Mammary epithelial cell (primary cell): ENCODE measurements at places on chromosomes 11 and 22.
A peak's percentile ranks its signal among the peaks of the same experiment; 100 is the strongest.

- DNase-seq: peak; percentile 30
These were observed 13.6 kb downstream of the KCNJ5 start for GRCh38 chr11:128904656-128905344.

DNA sequence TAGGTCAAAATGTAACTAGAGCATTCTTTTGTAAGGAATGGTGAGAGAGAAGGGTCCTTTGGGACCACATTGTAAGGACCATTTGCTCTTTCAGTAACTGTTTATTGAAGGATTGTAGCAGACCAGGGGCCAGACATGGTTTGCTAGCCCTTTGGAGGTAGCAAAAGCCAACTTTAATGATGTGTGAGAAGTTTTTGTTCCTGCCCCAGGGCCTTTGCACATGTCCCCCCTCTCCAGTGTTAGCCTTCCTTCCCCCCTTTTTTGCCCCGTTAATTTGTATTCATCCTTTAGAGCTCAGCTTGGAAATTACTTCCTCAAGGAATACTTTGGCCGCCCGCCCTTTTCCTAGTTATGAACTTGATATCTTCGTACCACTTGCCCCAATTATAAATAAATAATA is 9.0 kb downstream of the LIMK2 start:
- no peak for DNase-seq

DNA sequence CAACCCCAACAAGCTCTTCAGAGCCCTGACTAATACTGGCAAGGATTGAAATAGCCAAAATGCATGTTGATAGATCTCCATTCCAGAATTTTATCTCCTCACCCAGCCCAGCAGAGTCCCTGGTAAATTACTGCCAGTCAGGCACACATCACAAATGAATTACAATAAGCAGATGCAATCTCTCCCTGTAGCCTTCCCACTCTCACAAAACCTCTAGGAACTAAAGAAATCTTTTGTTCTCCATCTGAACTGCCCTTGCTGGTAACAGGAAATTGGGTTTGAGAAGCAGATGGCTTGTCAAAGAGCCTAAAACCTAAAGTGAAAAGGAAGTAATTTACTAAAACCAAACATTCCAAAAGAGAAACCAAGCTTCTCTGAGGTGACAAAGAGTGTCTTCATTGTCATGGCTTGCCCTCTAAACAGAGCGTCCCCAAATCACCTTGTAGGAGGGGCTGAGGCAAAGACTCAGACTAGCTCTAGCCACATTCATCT is 59.5 kb downstream of the FAM168A start:
- no peak for DNase-seq

DNA sequence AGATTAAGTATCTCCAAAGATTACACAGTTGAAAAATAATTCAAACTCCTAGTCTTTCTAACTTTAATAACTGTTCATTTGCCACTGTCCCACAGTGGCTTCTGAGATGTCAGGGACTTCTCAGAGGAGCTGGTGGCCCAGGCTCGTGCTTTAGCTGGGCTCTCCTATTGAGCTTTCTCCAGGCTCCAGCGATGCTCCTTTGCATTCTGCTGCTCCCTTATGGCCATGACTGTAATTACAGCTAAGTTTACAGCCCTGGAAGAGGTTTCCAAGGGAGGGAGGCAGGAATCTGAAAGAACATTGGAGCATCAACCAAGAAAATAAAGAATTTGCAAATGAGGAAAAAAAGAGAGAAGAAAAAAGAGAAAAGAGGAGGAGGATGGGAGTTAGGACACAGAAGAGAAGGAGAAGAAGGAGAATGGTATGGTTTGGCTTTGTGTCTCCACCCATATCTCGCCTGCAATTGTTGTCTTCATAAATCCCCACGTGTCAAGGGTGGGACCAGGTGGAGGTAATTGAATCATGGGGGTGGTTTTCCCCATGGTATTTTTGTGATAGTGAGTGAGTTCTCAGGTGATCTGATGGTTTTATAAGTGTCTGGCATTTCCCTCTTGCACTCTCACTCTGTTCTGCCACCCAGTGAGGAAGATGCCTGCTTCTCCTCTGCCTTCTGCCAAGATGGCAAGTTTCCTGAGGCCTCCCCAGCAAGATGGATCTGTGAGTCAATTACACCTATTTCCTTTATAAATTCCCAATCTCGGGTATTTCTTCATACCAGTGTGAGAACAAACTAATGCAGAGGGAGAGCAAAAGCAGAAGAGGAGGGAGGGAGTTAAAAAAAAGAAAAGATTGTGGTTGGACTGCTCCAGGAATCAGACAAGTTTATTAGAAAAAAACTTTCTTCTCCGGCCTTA is 857.0 kb downstream of the KCNA4 start:
- peak; percentile 55 for DNase-seq

GRCh38 chr11:93783765-93784144 is 327 bp upstream of the MED17 start:
- DNase-seq: no peak

GRCh38 chr22:17836992-17837742 is 62.9 kb upstream of the BID start:
- no peak for DNase-seq

DNA sequence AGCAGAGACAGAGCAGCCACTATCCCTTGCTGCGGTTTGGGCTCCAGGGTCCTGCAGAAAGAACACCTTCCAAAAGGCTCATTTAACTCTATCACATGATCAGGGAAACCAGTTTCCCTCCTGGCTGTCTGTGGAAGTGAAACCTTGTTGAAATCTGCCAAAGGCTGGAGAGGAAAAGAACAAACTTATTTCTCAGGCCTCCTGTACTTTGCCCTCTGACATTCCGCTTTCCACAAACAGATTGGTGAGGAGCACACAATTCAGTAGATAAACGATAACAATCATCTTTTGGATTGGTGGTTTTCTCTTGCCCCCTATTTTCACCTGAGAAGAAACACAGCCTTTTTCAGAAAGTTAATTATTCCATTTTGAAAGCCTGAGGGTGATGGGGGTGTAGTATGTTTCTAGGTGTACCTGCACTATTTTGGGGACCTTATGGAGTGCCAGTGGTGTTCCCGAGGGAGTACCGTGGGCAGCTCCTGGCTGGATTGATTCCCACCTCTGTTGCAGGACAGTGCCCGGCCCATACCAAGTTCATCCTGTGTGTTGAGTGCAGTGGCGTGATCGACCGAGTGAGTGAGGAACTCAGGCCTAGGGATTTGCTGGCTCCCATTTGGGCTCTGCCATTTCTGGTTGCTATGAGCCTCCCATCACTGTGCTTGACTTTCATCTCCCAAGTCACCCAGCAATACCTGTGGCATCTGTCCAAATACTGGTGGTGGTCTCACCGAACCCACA is 102.0 kb downstream of the TBC1D22A start:
- DNase-seq: no peak

GRCh38 chr22:37068859-37069258 is 17.3 kb downstream of the KCTD17 start:
- DNase-seq: no peak

DNA sequence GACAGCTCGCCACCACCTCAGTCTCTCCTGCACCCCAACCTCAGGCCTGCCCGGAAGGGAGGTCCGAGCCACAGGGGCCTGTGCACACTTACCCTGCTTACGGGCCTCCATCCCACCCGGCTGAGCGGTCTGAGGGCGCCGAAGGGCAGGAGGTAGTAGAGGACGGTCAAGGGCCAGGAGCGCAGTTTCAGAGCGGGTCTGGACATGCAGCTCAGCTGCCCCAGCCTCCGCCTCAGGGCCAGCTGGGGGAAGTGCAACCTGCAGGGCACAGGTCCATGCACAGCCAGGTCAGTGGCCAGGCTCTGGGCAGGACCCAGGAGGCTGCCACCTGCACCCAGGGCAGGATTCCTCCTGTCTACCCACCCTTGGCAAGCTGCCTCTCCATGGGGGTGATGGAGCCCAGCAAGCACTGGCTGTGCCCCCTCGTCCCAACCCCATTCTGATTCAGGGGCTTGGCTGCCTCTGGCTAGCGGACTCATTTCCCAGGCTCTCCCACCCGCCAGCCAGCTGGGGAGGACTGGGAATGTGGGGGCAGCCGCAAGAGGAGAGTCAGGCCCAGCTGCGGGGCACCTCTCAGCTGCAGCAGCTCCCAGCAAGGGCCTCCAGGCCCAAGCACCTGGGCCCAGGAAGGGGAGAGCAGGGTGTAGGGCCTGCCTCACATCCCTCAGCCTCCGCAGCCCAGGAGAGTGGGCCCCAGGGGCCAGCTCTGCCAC is 38.3 kb downstream of the PISD start:
- DNase-seq: no peak

DNA sequence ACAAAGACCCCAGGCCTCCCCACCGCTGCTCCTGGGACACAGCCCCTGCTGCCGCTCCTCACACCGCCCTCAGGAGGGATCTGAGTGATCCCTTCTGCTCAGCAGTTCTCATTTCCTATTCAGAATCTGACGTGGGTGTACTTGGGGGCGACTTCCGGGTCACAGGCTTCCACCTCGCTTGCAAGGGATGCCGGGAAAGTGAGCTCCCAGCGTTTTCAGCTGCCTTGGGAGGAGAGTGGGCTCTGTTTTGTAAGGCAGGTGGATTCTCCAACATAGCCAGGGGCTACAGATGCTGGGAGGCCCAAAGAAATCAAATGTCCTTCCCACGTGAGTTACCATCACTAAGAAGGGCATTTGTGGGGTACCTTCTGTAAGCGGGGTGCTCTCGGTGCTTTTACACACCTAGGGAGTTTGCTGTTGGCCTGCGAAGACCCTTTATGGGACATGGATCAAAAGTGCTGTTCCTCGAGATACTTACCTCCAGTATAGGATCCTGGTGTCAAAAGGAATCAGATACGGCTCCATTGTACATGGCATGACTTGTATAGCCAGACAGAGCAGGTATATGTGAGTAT is 9.7 kb upstream of the LRRC10B start:
- no peak for DNase-seq

GRCh38 chr11:48032721-48033120 is 52.4 kb downstream of the PTPRJ start:
- no peak for DNase-seq

GRCh38 chr11:16404781-16405285 is 48.5 kb upstream of the SOX6 start:
- DNase-seq: no peak

- no peak for DNase-seq
These were observed 50.3 kb upstream of the FIBIN start for GRCh38 chr11:26943636-26944035.

- peak; percentile 33 for DNase-seq
These were observed 35.8 kb downstream of the BTG4 start for GRCh38 chr11:111476366-111476765.

- no peak for DNase-seq
These were observed 17.1 kb upstream of the BDNF start for GRCh38 chr11:27717377-27717776.

GRCh38 chr11:111725621-111726020 is 40.6 kb downstream of the PPP2R1B start:
- no peak for DNase-seq

GRCh38 chr11:83364500-83365045 is 78.4 kb upstream of the CCDC90B start:
- no peak for DNase-seq

GRCh38 chr22:25281675-25282345 is 62.4 kb downstream of the CRYBB2 start:
- DNase-seq: no peak

DNA sequence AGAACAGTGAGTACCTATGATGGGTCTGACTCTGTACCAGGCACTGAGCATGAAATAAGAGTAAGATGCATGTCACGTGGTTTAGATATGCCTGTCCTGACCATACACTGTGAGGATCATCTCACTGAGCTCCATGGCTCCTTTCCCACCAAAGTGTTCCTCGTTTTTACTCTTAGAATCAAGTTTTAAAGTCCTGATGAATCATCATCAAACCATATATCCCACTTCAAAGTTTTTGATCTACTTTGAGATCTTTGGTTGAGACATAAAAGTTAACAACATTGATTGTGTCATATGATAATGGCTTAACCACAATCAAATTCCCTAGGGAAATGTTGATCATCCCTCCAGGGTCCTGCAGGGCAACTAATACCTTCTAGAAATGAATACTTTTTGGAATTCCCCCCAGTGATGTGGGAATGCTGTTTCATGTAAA is 12.8 kb downstream of the ETS1 start:
- no peak for DNase-seq

- peak; percentile 44 for DNase-seq
These were observed 29.4 kb downstream of the GUCD1 start for GRCh38 chr22:24525416-24526037.

DNA sequence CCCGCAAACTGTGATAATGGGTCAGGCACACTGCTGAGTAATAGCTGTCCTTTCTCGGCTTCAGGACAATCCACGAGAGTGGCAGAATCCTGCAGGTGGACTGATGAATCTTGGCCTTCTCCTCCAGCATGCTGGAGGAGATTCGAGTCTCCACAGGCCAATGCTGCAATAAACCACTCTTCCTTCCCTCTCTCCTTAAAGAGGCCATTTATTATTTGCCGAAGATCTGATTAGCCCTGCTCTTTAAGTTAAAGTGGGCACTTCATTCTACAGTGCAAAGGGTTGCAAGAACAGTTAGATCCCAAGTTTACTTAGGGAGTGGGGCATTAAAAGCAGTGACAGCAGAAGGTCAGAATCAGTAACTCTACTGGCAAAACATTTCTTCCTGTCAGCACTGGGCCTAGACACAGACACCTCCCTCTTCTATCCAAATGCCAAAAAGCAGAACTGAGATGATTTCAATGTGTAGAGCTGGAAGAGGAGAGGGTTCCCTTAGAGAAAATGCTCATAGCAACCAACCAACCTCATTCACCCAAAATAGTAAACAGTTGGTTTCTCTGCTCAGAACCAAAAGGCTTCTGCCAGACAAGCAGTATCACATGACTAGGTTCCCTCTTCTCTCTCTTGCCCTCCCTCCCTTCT is 121.7 kb downstream of the SGSM3 start:
- no peak for DNase-seq

- DNase-seq: no peak
These were observed 7.1 kb downstream of the SLC1A2 start for GRCh38 chr11:35412285-35412684.

GRCh38 chr11:112004389-112004788 is 20.8 kb upstream of the DLAT start:
- no peak for DNase-seq

DNA sequence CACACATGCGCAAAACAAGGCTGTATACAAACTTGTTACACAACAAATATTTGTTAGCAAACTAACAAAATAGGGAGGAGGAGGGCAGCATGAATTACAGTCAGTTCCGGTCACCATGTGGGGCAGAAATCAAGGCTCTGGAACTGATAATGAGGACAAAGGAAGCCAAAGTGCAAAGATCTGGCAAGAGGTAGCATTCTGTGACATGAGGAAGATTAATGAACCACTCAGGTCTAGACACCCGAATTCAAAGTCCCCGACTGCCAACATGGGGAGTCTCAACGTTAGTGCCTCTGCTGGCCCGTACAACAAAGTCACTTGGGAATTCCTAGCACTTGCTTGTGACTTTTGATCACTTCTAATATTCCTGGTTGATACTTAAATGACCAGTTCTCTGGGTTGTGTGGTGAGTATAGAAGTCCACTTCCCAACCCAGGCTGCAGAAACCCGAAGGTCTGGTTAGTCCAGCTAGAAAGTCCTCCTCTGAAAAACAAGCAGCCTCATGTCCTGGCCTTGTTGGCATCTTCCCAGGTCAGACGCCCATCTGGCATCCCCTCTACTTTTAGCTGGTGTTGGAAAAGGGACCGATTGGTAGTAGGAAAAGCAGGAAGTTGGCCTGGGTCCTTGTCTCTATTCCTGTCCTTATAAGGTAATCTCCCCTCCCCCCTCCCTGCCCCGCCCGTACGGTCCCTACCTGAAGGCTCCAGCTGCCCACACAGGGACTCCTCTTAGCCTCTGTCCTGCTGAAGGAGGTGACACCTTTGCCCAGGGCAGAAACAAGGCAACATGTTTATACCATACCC is 1.6 kb downstream of the SUN2 start:
- peak; percentile 81 for DNase-seq
